Femur (tissue), 1 donor: ENCODE measurements at places on chromosomes 5 and 9.

DNA sequence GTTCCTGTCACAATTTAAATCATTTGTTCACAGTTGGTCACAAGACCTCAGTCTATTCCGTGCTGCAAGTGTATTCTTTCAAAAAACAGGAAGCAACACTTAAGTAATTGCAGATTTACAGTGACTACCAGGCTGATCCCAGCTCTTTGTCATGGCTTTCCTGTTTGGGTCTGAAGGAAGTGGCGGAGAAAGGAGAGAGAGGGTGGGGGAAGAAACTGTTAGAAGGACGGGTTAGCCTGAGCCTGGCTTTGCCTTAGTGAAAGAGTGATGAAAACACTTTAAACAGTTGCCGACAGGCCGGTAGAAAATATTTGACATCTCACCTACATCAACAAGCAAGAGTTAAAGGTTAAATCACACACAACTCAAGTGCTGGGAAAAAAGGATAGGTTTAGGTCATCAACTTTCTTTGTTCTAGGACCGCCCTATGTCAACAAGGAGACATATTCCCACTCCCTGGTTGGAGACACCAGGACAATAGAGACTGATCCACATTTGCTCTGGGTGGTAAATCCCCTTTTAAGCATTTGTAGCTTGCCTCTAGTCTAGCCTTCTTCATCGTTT, 102.2 kb upstream of the DAB2 start:
- DNase-seq = no peak

- DNase-seq = no peak
Measured at GRCh38 chr5:110734101-110734500, 4.7 kb upstream of the SLC25A46 start.

GRCh38 chr5:151696470-151697061, 9.9 kb upstream of the SPARC start:
- peak; percentile 96 for DNase-seq

DNA sequence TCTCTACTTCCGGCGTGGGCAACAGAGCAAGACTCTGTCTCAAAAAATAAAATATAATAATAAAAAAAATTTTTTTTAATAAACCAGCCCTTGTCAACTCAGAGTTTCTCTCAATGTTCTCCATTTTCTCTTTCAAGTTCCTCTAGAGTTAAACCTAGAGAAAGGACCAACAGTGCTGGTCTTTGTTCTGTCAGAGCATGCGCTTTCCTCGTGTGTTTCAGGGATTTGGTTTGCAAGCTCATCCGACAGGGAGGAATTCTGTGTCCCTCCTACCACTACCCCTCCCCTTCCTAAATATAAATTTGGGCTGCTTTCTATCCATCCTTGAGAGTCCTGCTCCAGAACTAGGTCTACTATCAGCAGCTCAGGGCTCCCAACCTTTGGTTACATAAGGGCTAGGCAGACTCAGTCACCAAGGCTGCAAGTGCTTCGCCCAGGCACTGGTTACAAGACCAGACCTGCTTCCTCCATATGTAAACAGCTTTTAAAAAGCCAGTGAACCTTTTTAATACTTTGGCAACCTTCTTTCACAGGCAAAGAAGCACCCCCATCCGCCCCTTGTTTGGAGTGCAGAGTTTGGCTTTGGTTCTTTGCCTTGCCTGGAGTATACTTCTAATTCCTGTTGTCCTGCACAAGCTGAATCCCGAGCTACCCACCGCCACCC, 13.5 kb downstream of the SETX start:
- no peak for DNase-seq

DNA sequence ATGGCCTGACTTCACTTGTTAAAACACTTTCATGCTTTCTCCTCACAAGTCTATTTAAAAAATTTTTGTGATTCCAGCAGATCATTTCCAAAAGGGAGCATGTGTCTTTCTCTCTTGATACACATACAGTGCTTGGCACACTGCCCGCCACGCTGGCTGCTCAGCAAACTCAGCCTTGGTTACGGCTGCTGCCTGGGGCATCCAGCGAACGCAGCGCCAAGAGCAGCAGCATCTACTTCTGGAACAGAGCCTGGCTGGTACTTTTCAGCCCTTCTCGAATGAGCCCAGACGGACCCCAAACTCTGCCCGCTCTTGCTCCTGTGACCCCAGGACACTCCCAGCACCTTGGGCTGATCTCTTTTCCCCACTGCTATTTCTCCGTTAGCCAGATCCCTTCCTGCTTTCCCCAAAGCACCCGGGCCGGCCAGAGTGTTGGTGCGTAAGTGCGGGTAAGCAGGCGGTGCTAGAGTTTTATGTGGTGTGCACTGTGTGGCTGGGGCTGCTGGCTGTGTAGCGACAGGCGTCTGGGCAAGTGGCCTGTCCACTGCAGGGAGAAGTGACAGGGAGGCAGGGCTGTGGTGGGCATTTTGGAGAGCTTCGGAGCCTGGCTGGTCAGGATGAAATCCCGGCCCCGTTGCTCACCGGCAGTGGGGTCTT, 73.2 kb downstream of the SH3PXD2B start:
- DNase-seq = peak; percentile 91

- no peak for DNase-seq
Measured at GRCh38 chr5:138467711-138468132, 2.4 kb downstream of the EGR1 start.

GRCh38 chr9:108197899-108198298, 657.9 kb downstream of the ACTL7B start:
- DNase-seq = no peak
